ENCODE measurements at places on chromosomes 7 and 10.
A peak's percentile ranks its signal among the peaks of the same experiment; 100 is the strongest.

GRCh38 chr10:130022511-130023299, 58.6 kb upstream of the EBF3 start:
- DNase-seq, result no peak

DNA sequence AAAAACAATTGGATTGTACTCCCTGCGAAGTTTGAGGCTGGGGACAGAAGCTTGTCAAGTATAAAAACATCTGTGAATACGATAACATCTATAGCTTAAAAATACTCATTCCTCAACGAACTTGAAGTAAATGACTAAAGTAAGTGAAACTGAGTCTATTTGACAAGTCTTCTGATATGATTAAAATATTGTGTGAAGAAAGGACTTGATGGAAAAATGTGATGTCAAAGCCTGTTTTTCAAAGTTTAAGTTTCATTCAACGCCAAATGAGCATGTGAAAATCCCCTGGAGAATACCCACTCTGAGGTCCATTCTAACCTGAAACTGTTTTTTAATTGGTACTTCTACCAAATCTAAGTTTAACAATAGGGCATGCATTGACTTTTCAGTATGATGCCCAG, 122.3 kb upstream of the MDFIC start:
- DNase-seq, result no peak

GRCh38 chr7:66152371-66153191, 37.9 kb downstream of the CRCP start:
- peak; percentile 34 for DNase-seq

- DNase-seq, result no peak
These were observed 71.6 kb downstream of the PLCE1 start for GRCh38 chr10:94065362-94065761.

DNA sequence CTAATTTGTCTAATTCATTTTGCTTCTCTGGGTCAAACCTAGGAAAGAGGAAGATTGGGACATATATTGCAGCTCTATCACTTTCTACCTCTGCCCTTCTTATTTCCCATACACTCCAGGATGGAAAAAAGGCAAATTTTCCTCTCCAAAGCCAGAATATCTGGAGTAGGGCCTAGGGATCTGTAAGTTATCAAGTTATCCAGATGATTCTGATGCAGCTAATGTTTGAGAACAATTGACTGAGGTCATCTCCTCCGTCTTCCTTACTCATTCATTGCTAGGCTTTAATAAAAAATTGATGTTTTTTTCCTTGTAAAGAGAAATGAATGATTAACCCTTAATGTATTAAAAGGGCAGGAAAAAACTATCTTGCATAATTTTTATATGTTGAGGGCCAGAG, 211.9 kb upstream of the GLI3 start:
- DNase-seq, result no peak

- DNase-seq, result no peak
These were observed 18.8 kb upstream of the MET start for GRCh38 chr7:116653204-116653603.

DNA sequence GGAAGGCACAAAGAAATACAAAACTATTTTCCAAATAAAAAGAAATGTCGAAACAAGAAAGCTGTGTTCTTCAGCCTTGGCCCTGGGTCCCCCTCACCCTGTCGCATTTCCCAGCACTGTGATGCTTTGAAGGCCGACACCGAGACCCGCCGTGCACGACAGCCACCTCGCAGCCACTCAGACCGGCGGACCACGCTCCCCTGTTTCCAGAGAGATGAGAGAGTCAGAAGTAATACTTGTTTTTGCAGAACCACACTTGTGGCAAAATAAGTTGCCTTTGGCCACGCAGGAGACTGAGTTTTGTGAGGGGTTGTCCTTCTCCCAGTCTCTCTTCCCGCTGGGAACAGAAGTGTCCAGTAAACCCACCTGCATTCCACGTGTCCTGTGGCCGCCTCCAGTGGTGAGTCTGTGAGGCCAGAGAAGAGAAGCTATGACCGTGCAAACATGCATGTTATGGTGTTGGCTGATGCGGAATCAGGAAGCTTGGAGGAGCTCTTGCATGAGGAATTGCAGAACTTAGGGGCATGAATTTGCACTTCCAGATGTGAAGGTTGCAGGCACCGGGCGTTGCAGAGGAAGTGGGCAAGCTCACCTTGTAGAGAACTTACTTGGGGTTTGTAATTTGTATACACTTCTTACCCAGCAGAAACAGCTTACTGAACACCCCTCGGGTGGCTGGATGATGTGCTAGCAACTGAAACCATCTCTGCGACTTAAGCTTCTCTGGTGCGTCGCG, 194.5 kb downstream of the EBF3 start:
- DNase-seq, result peak; percentile 32

DNA sequence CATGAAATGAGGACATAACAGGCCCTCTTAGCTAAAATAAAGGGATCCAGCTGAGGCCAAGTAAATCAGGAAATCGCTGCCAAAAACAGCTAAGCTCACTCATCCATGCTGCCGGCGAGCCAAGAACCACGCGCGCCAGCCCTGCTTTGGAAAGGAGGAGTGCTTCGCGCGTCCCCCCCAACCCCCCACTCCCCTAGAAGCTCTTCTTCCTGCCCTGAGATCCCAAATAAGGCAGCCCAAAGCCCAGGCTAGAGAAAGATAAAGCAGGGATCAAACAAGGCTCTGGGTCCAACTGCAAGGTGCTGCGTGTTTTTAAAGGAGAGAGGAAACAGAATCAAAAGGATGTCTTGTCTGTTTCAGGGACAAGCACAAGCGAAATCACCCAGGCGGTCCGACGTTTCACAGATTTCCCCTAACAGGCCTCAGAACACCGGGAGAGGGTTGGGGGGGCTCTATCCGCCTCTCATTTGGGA, 168.3 kb upstream of the AUTS2 start:
- no peak for DNase-seq

GRCh38 chr10:112906945-112907344, 43.1 kb upstream of the TCF7L2 start:
- DNase-seq, result no peak

GRCh38 chr10:119521443-119522204, 20.9 kb downstream of the RGS10 start:
- DNase-seq, result no peak

GRCh38 chr7:30896036-30896435, 15.6 kb upstream of the AQP1 start:
- no peak for DNase-seq

GRCh38 chr7:55516409-55516808, 55.9 kb downstream of the VOPP1 start:
- no peak for DNase-seq

DNA sequence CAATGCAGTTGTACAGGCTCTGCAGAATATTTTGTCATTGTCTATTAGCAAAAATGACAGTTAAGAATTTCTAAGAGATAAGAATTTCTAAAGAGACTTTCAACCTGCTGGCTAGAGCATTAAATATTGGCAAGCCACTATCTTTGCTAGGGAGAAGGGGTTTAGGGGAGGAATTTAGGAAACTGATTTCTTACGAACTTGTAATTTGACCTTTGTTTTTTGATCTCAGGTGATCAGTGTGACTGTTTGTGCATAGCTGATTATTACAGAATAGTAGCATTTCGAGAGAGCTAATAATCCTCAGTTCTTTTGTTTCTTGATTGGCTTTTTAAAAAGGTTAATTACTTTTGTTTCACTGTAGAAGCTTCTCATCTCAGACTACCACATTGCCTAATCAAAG, 68.1 kb downstream of the ST7 start:
- DNase-seq, result no peak

DNA sequence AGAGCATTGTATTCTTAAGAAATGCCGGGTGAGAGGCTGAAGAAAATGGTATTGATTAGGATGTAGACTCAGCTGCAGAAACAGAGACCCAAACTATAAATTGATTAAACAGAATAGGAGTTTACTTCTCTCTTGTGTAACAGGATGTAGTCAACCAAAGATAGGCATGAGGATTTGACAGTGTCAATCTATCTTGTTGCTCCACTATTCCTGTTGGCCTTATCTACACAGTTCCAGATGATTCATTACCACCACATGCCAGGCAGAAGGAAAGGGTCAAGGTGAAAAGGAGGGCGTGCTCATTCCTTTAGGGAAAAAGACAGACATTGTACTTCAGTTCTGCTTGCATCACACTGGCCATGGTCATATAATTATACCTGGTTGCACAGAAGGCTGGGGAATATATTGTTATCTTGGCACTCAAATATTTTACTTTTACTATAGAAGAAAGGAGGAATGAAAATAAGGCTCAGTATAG, 11.9 kb upstream of the DMTF1 start:
- DNase-seq, result no peak

GRCh38 chr7:43851805-43852204, 17.5 kb downstream of the MRPS24 start:
- DNase-seq, result no peak

GRCh38 chr7:18552943-18553604, 57.5 kb downstream of the HDAC9 start:
- no peak for DNase-seq

DNA sequence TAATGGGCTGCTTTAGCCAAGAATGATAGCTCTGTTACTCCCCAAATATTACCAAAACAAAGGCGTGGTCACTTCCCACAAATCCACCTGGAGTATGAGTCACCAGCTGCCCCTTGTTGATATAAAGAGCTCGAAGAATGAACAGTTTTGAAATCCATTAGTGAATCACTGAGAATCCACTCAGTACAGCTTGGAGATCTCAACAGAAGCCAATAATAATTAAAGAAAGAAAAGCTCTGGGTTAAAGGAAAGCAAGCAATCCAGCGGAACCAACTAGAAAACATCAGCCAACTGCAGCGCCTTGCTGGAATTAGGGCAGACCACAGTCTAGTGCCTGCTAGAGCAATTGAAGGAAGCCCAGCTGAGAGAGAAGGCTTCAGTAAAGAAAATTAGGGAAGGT, 576.0 kb upstream of the C7orf33 start:
- DNase-seq, result no peak

GRCh38 chr7:139403601-139404000, 43.9 kb downstream of the LUC7L2 start:
- no peak for DNase-seq

GRCh38 chr7:155000795-155001194, 2.1 kb downstream of the PAXIP1 start:
- no peak for DNase-seq

DNA sequence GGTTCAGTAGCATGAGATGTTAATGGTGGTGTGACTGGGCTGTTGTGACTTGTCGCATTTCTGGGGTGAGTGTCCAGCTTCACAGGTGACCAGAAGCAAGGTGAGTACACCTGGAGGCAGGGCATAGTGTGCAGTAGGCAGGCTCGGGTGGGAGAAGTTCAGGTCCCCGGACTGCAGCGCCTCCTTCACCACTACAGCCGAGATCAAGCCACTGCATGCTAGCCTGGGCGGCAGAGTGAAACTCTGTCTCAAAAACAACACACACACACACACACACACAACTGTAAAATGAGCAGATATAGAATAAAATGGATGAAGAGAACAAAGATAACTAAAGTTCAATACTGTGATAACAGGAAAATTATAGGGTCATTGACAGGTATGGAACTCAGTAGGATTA, 11.1 kb upstream of the PARD3 start:
- DNase-seq, result no peak

DNA sequence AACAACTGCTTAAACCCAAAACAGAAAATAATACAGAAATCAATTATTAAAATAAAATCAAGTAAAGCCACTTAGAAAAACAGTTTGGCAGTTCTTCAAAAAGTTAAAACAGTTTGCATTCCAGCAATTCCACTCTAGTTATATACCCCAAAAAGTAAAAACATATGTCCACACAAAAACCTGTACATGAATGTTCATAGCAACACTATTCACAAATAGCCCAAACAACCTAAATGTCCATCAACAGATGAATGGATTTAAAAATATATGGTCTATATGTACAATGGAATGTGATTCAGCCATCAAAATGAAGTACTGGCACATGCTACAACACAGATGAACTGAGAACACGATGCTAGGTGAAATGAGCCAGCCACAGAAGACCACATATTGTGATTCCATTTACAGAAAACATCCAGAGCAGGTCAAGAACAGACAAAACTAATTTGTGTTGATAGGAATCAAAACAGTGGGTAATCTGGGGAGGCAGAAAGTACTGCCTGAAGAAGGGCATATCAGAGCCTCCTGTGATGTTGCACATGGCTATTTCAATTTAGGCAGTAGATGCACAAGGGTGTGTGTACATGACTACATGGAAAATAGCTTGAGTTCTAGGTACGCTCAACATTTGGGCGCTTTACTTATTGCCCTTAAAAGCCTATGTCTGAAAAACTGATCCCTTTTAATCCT, 66.3 kb downstream of the CYTH3 start:
- DNase-seq, result no peak

DNA sequence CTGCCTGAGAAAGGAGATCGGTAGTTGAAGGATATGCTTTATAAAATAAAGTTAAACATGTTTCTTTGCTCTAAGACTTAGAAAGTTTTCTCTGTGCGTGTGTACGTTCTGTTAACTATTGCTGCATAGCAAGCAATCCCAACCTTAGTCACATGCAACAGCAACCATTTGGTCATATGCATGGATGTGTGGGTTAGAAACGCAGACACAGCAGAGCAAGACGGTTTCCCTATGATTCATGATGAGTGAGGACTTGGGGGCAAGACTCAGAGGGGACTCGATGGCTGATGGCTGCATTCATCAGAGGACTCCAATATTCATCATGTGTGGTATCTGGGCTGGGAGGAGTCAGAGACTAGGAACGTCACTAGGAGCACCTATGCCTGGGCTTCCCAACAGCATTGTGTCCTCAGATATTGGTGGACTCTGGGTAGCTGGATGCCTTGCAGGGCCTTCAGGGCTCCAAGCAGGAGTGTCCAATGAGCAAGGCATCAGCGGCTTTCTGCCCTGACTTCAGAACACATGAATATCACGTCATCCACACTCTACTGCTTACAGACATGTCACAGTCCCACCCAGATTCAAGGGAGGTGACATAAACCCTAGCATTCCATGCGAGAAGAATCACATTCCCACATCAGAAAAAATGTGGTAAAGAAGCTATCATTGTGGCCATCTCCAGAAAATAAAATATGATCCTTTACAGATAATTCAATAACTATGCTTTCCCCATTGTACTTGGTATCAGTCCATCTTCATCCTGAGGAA, 731.2 kb downstream of the TNS3 start:
- DNase-seq, result no peak

DNA sequence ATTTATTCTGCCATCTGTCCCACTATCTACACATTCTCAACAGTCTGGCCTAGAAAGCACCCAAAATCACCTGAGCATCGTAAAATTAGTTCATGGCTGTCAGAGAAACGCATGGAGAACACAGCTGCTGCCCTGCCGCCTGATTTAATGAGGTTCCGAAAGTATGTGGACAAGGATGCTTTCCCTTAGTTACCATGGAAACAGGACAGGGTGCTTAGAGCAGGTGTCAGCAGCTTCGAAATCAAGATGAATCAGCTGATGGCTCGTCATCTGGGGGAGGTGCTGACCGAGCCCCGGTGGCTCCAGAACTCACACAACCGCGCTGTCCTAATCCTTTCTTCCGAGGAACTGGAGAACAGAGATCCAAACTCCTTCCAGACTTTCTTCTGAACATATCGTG, 151.5 kb downstream of the TEX36 start:
- no peak for DNase-seq

DNA sequence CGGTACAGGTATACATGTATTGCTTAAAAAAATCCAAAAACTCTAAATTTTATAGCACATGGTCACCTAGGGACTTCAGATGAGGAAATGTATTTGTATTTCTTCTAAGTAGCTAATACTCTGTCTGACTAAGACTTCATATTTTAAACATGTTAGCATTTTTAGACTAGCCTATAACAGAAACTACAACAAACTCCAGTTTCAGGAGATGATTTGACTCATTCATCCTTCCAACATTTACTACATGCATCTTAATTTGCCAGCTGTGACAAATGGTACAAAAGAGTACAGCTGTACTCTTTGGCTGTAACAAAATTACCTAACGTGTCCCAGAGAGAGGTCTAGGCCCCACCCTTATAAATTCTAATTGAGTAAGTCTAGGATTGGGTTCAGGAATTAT, 22.2 kb downstream of the TMEM209 start:
- no peak for DNase-seq

Data from H1 (cell line).